ENCODE measurements at places on chromosomes 2 and 18. TPM values are rescaled to one million over a fixed set of nuclear protein-coding genes. Genes with fewer than 3 reads are reported as not detected.
A peak's percentile ranks its signal among the peaks of the same experiment; 100 is the strongest.

The IL36B gene
- total RNA-seq = not detected

The RNPEPL1 gene
- total RNA-seq = 46.5 TPM

The GULP1 gene
- 15.3 TPM for total RNA-seq

The IWS1 gene
- 91.4 TPM for total RNA-seq

- peak; percentile 82 for DNase-seq
Observed at GRCh38 chr18:5543773-5544389, at the start of gene EPB41L3. Gene EPB41L3 (minus strand): TSS chr18:5543997. CDS start chr18:5489183, 54,814 bp downstream.

DNA sequence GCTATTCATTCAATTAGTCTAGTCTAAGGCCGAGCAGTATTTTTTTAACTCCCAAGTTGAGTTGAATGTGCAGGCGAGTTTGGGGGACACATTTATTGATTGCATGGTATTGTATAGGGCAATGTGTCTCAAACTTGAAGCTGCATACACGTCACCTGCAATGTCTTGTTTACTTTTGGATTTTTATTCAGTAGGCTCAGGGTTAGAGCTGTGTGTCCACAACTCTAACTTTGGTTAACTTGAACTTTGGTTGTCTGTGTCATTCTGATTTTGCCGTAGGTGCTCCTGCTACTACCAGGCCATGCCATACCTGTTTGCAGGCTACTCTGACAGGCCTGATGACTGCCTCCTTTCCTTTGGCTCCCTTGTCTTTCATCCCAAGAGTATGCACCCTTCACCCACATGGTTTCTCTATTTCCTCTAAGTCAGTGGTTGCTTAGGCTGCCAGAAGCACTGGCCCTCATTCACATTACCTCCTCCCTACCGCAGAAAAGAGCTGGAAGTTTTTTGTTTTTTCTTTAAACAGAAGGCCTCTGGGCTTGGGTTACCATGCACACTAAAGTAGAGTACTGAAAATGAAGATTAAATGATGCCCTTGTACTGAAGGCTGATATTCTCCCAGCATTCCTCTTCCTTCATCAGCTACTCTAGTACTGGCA lies 219.4 kb upstream of the SPOPL start:
- no peak for DNase-seq

The GALNT5 gene
- 0.11 TPM for total RNA-seq
